ENCODE measurements at places on chromosomes 4 and X.

DNA sequence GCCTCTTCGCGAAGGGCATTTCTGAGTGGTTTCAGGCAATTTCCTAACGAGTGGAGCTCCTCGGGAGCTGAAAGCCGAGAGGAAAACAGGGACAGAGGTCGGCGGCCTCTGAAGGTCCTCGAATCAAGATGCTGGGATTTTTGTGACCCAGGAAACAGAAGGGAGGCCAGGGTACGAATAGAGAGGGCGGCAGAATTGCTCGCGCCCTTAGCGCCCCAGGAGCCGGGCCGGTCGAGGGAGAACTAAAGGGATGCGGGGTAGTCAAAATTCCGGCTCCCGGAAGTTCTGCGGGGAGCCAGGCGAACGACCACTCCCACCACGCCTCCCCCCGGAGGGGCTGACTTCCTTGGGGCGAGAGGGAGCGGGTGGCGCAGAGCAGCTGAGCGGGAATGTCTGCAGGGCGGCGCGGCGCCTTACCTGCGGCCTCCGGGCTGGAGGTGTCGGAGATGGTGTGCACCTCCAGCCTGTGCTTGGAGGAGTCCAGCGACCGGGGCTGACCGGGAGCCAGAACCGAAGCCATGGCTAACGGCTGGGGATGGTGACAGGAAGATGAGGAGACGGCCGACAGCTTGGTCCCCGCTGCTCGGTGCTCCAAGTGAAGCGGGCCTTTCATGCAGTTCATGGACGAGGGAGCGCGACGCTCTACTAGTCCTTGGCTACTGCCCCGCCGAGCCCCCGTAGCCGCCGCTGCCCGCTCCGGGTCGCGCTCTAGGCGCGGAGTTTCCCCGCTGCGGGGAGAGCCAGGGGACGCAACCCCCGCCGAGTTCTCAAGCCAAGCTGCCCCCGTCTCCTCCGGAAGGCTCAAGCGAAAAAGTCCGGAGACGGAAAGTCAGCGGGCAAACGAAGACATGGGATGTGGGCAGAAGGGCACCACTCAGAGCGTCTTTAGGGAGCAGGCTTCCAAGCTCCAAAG is 782 bp downstream of the PITX2 start:
- DNase-seq = no peak

- DNase-seq = peak; percentile 51
These were observed 4.2 kb downstream of the PDGFRA start for GRCh38 chr4:54233277-54233696.

DNA sequence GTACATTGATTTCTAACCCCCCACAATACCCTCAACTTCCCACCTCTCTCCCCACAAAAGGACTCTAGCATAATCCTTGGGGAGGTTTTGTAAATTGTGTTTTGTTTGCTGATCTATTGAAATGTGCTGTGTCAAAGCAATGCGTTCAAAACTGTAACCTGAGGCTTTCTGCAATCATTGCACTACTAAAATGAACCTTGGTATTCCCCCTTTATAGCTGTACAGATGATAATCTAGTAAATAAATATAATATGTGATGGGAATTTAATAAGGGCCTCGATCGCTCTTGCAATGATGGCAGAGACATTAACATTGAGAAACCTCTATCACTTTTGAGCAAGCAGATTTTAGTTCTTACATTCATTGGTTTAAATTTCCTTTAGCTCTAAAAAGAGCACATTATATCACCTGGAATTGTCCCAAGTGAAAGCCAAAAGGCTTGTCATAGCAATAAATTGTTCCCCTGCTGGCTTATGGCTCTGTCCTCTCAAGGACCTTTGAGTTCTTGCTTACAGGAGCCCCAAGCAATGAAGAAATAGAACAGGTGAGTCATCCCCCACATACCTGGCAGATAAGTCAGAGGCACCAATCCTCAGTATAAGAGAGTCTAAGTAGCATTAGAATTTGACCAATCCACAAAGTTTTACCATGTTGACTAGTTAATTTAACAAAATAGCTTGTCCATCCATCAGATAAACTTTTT is 18.4 kb upstream of the ACE2 start:
- no peak for DNase-seq

DNA sequence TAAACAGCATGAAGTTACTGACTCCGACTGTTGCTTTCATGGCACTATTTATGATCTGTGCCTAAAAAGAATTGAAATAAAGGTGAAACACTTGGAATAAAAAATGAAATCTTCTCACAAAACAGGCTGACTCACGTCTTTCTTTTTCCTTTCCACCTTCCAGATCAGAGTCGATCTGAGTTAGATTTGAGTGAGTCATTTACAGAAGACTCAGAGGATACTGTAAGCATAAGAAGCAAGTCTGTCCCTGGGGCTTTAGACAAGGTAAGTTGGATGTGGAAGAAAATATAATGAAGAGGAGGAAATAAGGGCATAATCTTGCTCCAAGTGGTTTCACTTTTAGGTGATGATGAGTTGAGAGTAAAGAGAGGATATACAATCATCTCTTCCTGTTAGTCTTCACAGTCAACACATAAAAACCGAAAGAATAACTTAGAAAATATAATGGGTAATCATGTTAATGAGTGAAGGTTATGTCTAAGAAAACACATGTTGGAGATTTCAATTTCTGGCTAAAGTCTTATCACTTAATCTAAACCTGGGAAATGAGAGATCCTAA is 89.7 kb downstream of the SYTL5 start:
- DNase-seq = no peak

DNA sequence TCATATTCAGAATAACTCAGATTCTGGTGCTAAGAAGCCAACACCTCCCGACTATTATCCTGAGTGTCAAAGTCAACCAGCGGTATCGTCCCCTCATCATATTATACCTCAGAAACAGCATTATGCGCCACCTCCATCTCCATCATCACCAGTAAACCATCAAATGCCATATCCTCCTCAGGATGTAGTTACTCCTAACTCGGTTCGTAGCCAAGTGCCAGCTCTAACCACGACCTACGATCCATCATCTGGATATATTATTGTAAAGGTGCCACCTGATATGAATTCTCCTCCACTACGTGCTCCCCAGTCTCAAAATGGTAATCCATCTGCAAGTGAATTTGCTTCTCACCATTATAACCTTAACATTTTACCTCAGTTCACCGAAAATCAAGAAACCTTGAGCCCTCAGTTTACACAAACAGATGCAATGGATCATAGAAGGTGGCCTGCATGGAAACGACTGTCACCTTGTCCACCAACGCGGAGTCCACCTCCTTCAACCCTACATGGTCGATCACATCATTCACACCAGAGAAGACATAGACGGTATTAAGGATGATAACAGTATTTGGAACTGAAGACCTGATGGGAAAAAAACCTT is 1.1 kb downstream of the CBLL2 start:
- no peak for DNase-seq

- DNase-seq = no peak
These were observed 167.1 kb upstream of the CENPE start for GRCh38 chr4:103365285-103365684.

DNA sequence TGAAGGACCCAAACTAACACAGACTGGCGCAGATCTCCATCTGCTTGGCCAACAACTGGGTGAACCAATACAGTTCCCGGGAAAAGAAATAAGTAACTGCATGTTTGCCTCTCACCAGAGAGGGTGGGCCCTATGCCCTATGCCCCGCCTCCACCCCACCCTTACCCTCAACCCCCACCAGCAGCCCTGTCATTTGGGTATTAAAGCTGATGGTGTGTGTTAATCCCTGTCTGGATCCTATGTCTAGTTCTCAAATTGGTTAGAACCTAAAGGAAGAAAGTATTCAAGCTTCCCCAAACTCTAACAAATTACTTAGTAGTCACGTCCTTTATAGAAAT is 19.0 kb downstream of the SMPX start:
- DNase-seq = no peak

GRCh38 chrX:45630078-45630477 is 429.4 kb upstream of the DIPK2B start:
- DNase-seq = no peak

DNA sequence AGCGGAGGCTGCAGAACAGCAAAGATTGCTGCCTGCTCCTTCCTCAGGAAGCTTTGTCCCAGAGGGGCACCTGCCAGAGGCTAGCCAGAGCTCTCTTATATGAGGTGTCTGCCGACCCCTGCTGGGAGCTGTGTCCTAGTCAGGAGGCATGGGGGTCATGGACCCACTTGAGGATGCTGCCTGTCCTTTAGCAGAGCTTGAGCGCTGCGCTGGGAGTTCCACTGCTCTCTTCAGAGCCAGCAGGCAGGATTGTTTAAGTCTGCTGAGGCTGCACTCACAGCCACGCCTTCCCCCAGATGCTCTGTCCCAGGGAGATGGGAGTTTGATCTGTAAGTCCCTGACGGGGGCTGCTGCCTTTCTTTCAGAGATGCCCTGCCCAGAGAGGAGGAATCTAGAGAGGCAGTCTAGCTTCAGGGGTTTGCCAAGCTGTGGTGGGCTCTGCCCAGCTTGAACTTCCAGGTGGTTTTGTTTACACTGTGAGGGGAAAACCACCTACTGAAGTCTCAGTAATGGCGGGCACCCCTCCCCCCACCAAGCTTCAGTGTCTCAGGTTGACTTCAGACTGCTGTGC is 10.9 kb downstream of the DCK start:
- no peak for DNase-seq

DNA sequence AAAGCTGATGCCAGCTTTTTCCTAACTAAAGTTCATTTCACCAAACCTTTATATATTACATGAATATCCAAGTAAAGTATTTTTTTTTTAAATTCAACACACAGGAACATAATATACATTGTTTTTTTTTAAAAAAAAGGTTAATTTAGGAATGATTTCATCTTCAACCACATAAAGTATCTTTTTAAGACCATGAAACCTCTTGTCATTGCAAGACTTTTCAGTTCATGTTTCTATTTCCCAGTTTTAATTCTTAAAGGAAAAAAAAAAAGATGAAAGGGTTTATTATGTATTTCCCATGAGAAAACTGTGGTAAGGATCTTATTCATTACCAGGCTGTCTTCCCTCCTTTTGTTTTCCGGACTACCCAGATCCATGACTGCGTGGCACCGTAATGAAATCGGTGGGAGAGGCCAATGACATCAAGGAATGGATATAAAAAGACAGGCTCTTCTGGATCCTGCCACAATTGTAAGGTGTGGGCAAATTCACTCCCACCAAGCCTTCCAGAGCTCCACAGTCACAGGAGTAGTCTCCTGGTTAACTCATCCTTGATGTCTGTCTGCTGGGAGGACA is 84.7 kb upstream of the CBR4 start:
- no peak for DNase-seq

DNA sequence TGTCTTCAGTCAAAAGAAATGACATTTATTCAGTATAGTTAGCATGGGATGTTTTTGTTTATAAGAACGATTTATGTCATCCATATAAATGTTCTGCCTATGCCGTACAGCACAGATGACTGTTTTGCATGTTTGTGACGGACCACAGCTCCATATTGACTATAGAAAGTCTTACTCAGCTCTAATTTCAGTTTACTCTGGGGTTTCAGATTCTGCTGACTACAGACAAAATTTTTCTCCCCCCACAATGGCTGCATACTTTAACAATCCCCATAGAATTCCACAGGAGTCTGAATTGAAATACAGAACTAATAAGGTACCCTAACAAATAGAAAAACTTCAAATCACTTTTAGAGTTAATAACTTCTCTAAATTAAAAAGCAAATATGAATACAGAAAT is 191.0 kb downstream of the SCFD2 start:
- no peak for DNase-seq

GRCh38 chr4:84750260-84750959 is 167.5 kb downstream of the CDS1 start:
- DNase-seq = no peak

- DNase-seq = no peak
These were observed 67.6 kb downstream of the MTNR1A start for GRCh38 chr4:186487726-186488125.

- no peak for DNase-seq
These were observed 231.2 kb downstream of the GPAT3 start for GRCh38 chr4:83767067-83767466.

DNA sequence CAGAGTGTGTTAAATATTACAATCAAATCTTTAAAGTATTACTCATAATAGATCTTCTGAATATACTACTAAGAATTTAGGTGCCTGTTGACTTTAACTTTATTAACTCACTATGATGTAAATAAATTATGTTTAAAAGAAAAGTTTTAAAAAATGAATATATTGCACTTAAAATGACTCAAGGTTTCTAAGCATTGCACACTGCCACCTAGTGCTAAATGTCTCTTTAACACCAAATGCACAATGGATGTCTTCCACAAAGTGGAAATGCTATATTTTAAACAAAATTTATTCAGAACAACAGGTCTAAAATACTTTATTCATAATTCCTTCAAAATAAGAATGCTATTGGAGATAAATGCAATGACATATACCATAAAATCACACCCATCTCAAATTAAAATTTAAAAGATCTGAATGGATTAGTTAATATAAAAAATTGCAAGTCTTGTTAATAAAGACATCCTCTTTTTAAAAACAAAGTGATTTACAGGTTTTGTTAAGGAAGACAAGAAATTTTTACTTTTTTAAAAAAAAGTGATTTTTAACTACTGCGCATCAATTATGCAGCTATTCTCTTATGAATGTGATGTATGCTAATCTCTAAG is 5.5 kb downstream of the INPP4B start:
- no peak for DNase-seq

DNA sequence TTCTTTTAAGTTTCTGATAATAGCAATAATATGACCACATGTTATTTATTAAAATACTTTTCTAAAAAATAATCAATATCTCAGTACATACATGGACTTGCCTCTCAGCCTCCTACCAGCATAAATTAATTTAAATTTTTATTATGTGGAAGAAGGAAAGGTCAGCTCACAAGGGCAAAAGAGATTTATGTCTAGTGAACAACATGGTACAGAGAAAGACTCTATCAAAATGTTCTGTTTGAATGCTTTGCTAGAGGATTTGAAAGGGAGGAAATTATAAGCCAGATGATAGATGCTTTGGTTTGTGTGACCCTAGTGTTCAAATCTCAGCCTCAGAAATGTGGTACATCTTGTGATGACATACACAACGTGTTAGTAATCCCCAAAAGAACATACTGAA is 94.3 kb downstream of the DKK2 start:
- DNase-seq = no peak

DNA sequence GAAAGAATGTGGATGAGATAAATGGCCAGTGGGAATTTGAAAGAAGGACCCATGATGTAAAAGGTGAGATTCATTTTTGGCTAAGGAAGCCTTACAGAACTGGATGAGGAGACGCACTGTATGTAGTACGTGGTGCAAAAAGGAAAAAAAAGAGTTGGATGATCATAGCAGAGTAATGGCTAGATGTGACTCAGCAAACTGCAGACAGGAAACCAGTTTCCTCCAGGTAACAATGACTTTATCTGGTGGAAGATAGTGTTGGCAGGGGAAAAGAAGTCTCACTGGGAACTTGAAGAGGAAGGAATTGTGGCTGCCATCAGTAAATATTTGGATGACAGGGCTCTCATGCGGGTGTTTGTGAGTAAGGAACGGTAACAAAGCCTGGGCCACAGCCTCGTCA is 243.2 kb downstream of the CPE start:
- no peak for DNase-seq
